NCI-H1436 (cell line): ENCODE measurements at places on chromosomes 5 and 9.

GRCh38 chr9:14433351-14434157 lies 119.6 kb upstream of the NFIB start:
- DNase-seq, result peak; percentile 33

- DNase-seq, result no peak
Observed at GRCh38 chr5:64874753-64875152, 106.0 kb downstream of the CWC27 start.

DNA sequence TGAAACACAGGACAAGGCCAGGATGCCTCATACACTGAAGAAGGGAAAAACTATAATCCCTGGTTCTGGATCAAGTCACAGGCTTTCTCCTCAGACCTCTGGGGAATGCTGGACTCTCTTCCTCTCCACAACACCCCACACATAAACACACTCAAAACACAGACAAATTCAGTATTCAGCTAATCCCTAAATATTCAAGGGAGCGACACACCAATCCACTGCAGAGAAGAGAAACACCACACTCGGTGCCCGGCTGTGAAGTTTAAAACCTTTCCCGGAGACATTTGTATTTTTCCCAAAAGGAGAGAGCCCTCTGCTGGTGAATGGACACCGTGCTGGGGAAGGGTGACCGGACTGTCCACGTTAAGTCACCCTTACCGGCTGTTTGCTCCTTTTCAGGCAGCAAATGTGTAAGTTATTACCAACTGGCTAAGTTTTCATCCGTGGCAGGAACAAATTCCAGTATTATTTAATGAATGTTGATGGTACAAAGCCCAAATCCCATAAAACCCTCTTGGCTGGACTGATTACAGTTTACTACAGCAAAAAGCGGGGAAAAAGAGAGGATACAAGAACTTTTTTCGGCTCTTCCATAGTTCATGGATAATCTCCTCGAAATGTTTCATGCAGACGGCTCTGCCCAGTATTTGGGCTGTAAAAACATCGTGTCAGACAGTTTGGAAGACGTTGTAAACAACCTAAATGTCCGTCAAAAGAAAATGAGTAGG lies 130.9 kb upstream of the SLC30A5 start:
- DNase-seq, result peak; percentile 21

GRCh38 chr9:31347082-31347617 lies 1037.3 kb upstream of the ACO1 start:
- no peak for DNase-seq

DNA sequence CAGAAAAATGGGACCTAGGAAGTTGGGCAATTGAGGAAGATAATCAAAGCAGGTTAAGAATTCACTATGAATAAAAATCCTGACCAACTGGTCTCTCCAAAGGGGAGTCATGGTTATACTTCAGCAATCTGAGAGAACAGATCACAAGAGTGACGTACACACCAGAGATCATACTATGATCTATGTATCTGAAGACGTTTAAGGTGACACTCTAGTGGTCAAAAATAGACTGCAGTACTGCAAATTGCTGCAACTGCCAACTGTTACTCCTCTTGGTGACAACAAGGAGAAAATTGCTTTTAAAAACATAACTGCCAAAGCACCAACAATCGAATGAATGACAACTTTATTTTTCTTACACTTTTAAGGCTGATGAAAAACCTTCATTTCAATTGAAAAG lies 4.9 kb downstream of the AK6 start:
- DNase-seq, result no peak

- DNase-seq, result no peak
Observed at GRCh38 chr5:56575821-56576220, 239.5 kb upstream of the MAP3K1 start.

GRCh38 chr9:37324261-37324683 lies 98.2 kb upstream of the GRHPR start:
- peak; percentile 13 for DNase-seq

GRCh38 chr5:61332358-61332749 lies 296 bp downstream of the ZSWIM6 start:
- DNase-seq, result no peak

DNA sequence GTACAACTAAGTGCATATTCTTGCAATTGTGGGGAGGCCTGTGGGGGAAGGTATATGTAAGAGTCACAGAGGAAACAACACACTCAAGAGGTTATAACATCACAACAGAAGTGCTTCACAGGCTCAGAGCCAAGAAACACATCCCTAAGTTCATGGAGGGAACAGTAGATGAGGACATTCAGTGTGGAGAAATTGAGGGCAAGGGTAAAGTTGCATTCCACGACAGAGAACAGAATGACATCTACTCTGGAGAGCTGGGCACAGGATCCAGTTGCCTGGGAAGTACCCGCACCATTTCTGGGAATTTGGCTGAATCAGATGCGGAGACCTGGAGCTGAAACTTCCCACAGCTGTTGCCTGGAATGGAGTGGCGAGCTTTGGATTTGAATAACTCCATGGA lies 197.2 kb downstream of the NXNL2 start:
- no peak for DNase-seq

- no peak for DNase-seq
Observed at GRCh38 chr5:53008751-53009150, 19.6 kb downstream of the ITGA2 start.

DNA sequence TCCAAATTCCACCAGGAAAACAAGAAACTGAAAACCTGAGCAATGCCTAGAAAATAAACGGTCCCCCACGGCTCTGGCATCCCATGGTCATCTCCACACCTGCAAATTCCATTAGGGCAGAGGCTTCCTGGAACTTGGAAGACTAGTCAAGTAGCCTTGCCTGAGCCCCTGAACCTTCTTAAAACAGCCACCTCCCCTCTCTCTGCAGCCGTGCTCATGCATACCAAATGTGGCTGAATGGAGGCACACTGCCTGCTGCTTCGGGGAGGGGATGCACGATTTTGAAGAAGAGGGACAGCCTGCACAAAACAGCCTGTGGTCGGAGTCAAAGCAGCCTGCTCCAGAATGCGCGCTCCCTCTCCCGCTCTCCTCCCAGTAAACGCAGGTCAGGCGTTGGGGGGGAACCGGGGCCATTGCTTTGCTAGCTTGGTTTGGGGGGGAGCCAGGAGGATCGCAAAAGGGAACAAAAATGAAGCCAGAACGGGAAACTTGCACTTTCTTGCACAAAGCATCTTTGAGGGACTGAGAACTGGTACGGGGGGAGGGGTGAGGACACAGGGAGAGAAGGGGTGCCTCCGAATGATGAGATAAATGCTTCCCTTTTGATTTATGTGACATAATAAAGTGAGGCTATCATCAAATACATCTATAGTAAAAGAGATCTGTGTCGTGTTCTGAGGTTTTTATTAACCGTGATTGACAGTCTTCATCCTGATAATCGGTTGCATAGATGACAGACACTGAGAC lies at the start of gene TRPM3:
Gene TRPM3, minus strand, starts transcription at position 347 of the 747 bp plus-strand sequence. Its CDS starts 267 bp downstream, at position 80.
- DNase-seq, result no peak

GRCh38 chr5:137312011-137312410 lies 187.1 kb downstream of the SPOCK1 start:
- DNase-seq, result no peak

GRCh38 chr5:42225009-42225408 lies 198.2 kb upstream of the GHR start:
- DNase-seq, result no peak

- DNase-seq, result no peak
Observed at GRCh38 chr5:21159510-21160059, 1171.6 kb upstream of the CDH18 start.

- DNase-seq, result no peak
Observed at GRCh38 chr5:87263498-87263897, 4.2 kb upstream of the RASA1 start.

DNA sequence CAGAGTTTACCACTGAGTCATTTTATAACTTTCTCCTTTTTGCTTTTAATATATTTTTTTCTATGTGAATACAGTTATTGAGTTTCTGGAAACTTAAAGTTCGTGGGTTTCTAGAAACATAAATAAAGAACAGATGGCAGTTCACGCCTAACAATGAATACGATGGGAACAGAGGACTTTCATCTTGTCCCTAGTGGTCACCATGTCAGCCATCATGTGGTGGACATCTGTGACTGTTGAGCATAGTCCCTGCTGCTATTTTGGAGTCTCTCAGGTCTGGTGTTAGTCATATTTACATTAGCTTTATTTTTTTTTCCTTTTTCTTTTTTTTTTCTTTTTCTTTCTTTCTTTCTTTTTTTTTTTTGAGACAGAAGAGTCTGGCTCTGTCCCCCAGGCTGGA lies 85.3 kb downstream of the XRCC4 start:
- DNase-seq, result no peak

- no peak for DNase-seq
Observed at GRCh38 chr5:18850216-18850615, 1137.8 kb downstream of the CDH18 start.

- no peak for DNase-seq
Observed at GRCh38 chr5:83472508-83473345, 1.2 kb downstream of the VCAN start.

- no peak for DNase-seq
Observed at GRCh38 chr9:80839821-80840675, 849.3 kb downstream of the TLE1 start.

- no peak for DNase-seq
Observed at GRCh38 chr5:133849116-133849515, 119.3 kb downstream of the C5orf15 start.

DNA sequence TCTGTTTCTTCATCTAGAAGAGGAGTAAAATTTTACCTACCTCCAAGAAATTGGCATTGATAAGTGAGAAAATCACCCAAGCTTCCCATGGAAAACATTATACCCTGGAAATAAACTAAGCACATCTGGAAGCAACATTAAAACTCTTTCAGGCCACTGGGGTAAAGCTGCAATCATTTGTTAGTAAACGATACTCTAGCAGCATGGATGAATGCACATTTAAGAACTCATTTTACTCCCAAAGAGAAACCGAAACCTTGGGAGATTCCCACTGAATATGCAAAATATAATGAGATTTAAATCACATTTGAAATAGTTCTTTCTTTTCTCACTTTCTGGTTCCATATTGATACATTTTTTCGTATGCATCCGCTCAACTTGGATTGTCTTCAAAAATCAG lies 467.5 kb downstream of the EFNA5 start:
- DNase-seq, result no peak

DNA sequence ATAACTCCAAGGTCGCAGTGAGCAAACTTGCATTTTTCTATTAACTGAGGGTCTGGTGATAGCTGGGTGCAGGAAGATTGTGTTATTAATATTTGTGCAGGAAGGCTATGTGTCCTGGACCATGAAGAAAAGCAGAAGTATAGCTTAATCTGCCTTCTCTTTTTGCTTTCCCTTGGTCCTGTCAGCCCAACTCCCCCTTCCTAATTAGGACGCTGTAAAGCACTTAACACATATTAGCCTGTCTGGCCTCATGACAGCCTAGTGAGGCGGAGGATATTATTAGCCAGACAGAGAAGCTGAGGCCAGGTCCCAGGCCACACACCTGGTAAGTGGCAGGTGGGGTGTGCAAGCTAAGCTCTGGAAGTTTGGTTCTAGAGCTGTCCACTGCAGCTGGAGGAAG lies 29.5 kb downstream of the SLC46A2 start:
- DNase-seq, result no peak

DNA sequence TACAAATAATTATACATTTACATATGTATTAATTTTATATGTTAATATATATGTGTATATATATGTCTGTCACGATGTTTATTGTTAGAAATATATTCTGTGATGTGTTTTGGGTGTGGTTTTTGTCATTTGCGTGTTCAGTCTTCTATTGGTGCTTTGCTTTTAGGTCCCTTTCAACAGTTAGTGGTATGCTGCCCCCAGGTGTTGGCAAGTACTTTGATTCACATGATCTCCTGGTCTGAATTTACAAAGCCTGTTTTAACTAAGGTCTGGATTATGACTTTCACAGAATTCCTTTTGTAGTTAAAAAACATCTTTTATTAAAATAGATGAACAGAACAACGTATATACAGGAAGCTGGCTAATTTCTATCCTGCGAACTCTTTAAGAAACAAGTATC lies 271.5 kb downstream of the CCDC171 start:
- no peak for DNase-seq

DNA sequence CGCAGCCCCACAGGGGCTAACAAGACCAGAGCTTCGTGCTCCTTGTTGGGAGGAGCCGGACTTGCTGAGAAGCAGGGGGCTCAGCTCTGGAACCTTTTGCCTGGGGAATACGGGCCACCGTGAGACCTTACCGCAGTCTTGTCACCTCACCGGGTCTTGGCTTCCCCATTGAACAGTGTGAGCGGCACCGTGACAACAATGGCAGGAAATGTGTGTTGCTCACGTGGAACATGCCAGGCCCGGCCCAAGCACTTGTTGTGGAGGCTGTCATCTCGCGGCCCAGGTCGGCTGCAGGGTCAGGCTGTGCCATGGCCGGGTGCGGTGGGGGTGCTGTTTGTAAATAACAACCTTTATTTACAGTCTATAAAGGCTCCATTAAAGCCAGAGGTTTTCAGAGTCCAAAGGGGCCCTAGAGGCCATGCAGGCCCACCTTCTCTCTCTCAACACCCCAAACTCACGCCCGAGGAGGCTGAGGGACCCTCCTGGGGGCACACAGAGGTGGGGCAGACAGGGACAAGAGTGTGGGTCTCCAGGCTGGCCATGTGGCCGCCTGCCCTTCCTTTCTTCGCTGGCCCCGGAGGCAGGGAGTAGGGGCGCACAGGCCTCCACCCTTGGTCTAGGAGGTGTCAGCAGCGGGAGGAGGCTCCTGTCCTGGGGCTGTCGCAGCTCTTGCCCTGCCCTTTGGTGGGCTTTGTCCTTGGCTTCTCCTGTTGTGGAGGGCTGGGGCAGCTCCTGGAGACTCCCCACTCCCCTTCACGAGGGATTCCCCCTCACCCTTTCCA lies 79.7 kb downstream of the TSPAN17 start:
- no peak for DNase-seq

GRCh38 chr5:153746440-153746839 lies 256.0 kb downstream of the GRIA1 start:
- no peak for DNase-seq

DNA sequence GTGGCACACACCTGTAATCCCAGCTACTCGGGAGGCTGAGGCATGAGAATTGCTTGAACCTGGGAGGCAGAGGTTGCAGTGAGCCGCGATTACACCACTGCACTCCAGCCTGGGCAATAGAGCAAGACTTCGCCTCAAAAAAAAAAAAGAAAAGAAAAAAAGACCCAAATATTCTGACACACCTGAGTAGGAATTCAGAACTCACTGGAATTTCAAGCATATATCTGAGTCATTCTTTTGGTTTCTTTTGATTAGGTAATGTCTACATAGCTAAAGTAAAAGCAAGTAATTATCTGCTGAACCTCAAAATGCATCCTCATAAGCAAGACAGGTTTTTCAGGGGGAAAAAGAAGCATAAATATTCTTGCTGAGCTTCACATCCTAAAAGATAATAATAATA lies 35.9 kb downstream of the ANKRD31 start:
- DNase-seq, result no peak

DNA sequence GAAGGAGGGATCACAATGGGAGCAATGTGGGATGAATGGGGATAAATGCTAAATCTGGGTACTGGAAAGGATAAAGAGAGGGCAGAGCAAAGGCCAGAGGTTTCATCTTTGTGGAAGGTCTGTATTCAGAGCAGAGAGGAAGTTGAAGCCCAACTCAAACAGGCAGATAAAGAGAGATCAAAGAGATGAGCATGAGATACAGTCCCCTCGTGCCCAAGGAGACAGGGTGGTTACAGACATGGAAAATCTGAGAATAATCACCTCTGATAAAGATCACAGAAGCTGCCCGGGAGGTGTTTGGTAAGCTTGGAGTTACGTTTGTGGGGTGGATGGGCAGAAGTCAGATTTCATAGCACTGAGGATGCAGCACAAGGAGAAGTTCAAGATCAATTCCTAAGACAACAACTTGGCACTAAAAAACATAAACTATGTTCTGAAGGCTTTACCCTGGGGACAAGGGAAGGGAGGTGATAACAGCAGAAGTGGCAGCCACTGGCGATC lies 459 bp upstream of the ERAP2 start:
- no peak for DNase-seq

GRCh38 chr5:157024208-157024959 lies 34.5 kb downstream of the HAVCR1 start:
- DNase-seq, result no peak
